ENCODE measurements at places on chromosomes 12 and 14.

GRCh38 chr12:64691227-64691794 is 67.9 kb downstream of the GNS start:
- DNase-seq: no peak

DNA sequence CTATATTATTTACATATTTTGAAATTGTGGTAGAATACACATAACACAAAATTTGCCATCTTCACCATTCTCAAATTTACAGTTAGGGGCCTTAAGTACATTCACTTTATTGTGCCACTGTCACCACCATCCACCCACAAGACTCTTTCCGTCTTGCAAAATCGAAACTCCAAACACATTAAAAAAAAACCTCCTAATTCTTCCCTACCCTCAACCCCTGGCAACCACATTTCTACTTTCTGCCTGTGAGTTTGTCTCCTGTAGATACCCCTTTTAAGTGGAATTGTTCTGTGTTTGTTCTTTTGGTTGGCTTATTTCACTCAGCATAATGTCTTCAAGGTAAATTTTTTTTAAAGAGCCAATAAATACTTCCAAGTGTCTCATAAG is 31.6 kb upstream of the AMIGO2 start:
- DNase-seq: no peak

DNA sequence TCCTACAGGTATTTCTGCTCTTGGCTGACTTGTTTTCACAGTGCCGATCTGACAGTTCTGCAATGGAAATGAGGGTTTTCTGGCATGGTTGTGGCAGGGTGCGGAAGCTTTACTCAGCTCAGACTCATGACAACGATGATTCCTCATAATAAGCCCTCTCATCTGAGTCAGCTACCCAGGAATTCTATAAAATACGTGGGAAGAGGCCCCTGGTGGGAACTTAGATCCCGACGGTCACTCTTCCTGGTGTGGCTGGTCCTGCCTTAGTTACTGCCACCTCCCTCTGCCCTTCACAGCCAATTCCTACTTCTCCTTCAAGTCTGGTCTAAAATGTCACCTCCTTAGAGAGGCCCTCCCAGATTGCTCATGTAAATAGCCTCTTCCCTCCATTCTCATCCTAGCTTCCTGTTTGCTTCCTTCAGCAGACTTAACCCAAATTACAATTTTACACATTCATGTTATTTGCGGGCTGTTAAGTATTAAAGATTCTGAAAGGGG is 104.2 kb upstream of the MAP1LC3B2 start:
- no peak for DNase-seq

DNA sequence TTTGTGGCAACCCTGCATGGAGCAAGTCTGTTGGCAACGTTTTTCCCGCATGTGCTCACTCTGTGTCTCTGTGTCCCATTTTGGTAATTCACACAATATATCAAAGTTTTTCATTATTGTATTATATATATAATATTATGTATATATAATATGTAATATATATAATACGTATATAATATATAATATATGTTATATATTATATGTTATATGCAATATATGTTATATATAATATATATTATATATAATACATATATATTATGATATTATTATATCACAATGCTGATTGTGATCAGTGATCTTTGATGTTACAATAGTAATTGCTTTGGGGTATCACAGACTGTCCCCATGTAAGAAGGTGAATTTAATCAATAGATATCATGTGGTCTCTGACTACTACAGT is 84.8 kb downstream of the BICD1 start:
- DNase-seq: no peak

DNA sequence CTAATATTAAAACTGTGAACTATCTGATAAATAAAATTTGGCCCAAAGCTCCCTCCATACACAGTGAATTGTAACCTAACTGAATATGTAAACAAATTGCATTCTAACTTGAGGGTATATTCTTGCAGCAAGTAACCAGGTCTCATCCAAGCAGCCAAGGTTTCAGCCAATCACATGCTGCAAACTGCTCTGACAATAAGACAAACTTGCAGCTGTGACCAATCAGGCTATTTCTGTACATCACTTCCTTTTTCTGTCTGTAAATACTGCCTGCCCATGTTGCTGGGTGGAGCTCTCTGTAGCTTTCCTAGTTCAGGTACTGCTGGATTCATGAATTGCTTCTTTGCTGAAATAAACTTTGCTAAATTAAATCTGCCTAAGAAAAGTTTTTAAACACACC is 499.0 kb downstream of the GALC start:
- DNase-seq: no peak

DNA sequence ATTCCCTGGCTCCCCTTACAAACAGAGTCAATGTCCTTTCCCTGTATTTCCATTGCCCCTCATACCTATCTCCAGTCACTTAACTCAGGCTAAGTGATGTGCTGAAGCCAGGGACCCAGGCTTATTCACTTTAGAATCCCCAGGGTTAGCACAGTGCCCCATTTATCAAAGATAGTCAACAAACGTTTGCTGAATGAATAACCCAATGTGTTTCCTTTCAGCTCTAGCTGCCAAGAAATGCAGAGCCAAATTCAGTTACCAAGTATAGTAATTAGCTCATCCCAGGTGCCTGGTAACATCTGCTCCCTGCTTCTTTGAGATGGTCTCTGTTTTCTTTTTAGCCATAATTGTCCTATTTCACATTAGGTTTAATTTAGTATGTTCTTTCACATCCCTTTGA is 189.5 kb downstream of the PHLDA1 start:
- no peak for DNase-seq

GRCh38 chr14:36659010-36659821 is 2.4 kb upstream of the PAX9 start:
- DNase-seq: no peak

DNA sequence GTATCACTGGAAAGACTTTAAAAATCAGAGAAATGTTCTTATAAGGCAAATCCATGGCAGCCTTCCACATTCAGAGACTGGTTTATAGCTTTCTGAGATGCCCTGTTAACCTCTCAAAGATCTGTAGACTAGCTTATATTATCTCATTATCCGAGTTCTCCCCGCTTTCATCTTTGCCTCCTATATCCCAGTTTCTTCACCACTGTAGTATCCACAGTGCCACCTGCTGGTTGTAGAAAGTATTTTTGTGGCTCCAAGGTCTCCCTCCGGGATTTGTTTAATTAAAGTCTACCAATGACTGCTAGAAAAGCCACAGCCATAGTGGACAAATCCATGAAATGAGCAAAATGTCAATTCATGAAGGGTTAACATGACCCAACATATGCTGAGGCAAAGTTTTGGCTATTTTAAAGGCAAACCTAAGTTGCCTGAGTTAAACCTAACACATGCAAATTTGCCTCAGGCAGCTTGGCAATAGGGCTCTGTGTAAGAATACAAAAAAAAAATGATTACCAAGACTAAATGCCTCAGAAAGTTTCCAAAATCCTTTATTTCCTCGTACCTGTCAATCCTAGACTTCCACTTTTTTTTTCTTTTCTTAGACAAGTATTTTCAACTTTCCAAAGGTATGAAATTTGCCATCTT is 218.8 kb upstream of the BMP4 start:
- no peak for DNase-seq

DNA sequence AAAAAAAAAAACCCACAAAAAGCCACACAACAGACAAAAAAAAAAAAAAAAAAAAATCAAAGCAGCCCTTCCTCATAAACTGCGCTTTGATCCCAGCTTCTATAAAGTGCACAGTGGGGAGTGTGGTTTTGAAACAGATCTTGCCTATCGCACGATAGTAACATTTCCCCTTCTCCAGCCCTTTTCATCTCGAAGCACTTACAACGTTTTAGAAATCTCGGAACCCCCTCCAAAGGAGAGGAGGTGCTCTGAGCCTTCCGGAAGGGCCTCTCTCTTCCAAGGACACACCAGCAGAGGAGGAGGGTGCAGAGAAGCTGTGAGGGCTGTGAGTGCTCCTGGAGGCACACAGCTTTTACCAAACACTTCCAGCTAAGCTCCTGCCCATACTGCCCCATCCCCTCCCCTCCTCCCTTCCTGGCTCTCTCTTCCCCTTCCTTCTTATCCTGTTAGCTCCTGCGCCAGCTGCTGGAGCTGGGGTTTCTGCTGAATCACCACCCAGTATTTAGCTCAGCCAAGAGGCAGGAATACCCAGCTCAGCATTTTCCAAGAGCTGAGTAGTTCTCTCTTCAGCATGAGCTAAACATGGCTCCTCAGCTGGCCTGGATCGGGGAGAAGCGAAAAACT is 28.4 kb downstream of the SLC7A8 start:
- DNase-seq: no peak

- DNase-seq: no peak
Measured at GRCh38 chr12:130139567-130140421, 22.5 kb upstream of the FZD10 start.

All from cortex of kidney (tissue), 1 donor.